Lung (tissue), 17 donors: ENCODE measurements at places on chromosomes 1 and 21. TPM values are rescaled to one million over a fixed set of nuclear protein-coding genes. Genes with fewer than 3 reads are reported as not detected.

GRCh38 chr1:202245391-202245790 lies 51.8 kb downstream of the LGR6 start:
- DNase-seq: no peak
- no peak overlapping the region for H3K4me3 ChIP-seq
- H3K27ac ChIP-seq: no peak overlapping the region

DNA sequence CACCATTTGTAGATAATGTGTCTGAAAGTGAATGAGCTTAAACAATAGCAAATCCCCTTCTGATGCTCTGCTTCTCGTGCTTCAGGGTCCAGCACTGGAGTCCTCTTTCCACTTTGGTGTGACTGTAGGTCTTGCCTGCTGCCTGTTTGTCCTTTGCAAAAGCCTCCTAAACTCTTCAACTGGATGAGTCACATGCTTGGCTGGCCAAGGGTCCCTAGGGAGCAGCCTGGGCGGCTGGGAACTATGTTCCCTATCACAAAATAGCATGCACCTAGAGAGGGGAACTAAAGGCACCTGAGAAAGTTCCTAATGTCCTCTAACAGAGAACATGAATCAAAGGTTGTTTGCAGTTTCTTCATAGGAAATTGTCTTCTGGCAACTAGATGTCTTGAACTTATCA lies 607.2 kb upstream of the PLXNA2 start:
- no peak for DNase-seq
- no peaks in the 10 kb centered on the region for H3K27me3 ChIP-seq
- H3K27ac ChIP-seq: no peak overlapping the region

DNA sequence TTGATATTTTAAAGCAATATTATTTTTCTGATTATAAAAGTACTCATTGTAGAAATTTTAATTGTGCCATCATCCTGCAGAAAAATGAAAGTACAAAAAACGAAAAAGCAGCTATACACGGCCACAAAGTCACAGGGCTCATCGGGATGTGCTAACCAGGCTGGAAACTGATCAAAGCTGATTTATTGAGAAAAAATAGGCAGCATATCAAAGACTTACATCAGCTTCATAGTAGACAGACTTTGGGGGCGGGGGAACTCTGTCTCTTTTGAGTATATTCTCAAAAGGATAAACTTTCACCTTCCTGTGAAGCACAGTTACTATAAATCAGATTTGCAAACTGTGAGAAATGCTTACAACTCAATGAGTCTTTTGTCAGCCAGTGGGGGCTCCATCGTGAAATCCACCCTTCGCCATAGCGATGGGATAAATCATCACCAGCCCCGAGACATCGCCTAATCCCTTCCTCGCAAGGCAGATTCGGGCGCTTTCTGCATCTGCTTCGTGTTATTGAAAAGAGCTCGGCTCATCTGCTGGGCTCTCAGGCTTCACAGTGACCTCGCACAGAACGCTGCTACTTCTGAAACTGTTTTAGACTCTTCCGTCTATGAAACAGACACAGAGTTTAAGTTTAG lies 69.2 kb upstream of the ERG start:
- H3K36me3 ChIP-seq: no peaks in the 10 kb centered on the region
- no peaks in the 10 kb centered on the region for H3K4me1 ChIP-seq
- no peaks in the 10 kb centered on the region for H3K27me3 ChIP-seq
- H3K4me3 ChIP-seq: no peak overlapping the region

Gene MPZ
- 5.1 TPM for total RNA-seq

Gene UBXN10
- total RNA-seq: 19.7 TPM

Gene TRNAU1AP
- total RNA-seq: 32.1 TPM

Gene KRTAP19-1
- total RNA-seq: not detected

DNA sequence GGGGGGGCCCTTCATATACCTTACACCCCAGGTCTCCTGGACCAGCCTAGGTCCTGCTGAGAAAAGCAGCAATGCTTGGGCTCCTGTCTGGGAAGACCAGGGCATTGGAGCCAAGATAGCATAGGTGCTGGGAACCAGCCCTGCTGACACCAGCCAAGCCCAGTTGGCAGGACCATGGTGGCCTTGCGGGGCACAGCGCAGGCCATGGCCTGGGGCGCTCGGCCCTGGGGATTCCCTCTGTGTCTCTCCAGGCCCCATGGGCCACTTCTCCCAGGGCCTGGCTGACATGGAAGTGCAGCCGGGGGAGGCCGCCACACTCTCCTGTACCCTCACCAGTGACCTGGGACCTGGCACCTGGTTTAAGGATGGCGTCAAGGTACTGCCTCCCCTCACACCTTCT lies 23.3 kb downstream of the IGFN1 start:
- no peak overlapping the region for H3K4me3 ChIP-seq
- H3K36me3 ChIP-seq: no peaks in the 10 kb centered on the region
- DNase-seq: no peak
- peaks cover 5% of the 10 kb centered on the region for H3K4me1 ChIP-seq

DNA sequence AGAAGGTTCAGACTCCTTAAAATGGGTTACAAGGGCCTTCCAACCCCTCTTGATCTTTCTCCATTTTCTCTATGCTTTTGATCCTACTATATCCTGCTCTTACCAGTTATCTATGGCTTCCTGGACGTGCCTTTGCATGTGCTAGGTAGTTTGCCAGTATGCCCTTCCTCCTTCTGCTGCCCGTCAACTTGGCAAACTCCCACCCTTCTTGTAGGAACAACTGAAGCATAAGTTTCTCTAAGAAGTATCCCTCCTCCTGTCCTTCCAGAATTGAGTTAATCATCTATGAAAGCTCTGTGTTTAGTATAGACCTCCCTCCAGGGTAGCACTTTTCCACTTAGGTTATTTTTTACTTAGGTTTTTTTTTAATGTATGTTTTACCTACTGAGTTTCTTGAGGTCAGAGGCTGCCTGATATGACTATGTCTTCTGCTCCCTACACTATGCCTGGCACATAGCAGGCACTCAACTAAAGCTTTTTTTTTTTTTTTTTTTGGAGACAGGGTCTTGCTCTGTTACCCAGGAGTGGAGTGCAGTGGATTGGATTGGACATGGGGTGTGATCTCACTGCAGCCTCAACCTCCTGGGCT lies 10.0 kb upstream of the IGSF3 start:
- no peak overlapping the region for H3K27ac ChIP-seq
- DNase-seq: no peak
- H3K27me3 ChIP-seq: no peaks in the 10 kb centered on the region
- H3K36me3 ChIP-seq: no peaks in the 10 kb centered on the region
- H3K4me3 ChIP-seq: no peak overlapping the region

DNA sequence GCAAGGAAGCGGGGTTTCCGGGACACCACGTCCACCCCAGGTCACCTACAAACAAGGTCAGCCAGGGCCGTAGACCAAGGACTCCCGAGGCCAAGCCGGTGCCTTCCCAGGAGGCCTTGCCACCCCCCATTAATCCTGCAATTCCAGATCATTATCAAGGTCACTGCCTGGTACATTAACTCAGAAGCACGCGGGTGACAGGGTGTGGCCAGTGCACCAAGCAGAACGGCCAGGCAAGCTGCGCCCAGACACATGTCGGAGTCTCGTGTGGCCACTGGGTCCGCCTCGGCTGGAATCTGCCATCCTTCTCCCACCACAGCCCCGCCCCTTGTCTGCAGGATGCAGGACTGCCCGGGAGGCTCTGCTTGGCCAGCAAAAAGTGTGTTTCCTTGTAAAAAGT lies 144.7 kb downstream of the PRDM16 start:
- no peak overlapping the region for H3K27ac ChIP-seq
- H3K27me3 ChIP-seq: no peaks in the 10 kb centered on the region
- no peak overlapping the region for H3K4me3 ChIP-seq
- peaks cover 26% of the 10 kb centered on the region for H3K4me1 ChIP-seq
- DNase-seq: no peak

- DNase-seq: no peak
- no peak overlapping the region for H3K4me3 ChIP-seq
- H3K27me3 ChIP-seq: no peaks in the 10 kb centered on the region
Observed at GRCh38 chr1:8013399-8013798, 12.7 kb downstream of the ERRFI1 start.

GRCh38 chr21:45473496-45474322 lies 68.5 kb downstream of the SLC19A1 start:
- H3K36me3 ChIP-seq: peaks cover 11% of the 10 kb centered on the region
- DNase-seq: no peak
- no peak overlapping the region for H3K27ac ChIP-seq
- H3K4me3 ChIP-seq: no peak overlapping the region

DNA sequence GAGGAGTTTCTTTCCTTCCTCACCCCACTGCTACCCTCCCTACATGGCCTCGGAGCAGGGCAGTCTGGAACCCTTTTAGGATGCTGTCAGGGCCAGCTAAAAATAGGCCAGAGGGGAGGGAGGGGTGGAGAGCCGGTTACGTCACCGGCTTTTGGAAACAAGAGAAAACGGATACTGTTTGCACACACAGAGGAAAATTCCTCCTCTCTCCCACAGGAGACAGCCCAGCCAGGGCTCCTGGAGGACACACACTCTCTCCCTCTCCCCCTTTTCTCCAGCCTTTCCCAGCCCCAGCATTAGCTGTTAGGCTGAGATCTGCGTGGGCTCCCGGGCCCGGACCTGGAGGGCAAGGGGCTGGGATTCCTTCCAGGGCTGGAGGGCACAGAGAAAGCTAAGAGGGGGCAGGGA lies 20.0 kb upstream of the ALDH4A1 start:
- H3K27me3 ChIP-seq: no peaks in the 10 kb centered on the region
- no peak overlapping the region for H3K4me3 ChIP-seq
- peak overlapping the region; percentile 72 for H3K27ac ChIP-seq
- peaks cover 3% of the 10 kb centered on the region for H3K36me3 ChIP-seq
- H3K4me1 ChIP-seq: peaks cover 23% of the 10 kb centered on the region

DNA sequence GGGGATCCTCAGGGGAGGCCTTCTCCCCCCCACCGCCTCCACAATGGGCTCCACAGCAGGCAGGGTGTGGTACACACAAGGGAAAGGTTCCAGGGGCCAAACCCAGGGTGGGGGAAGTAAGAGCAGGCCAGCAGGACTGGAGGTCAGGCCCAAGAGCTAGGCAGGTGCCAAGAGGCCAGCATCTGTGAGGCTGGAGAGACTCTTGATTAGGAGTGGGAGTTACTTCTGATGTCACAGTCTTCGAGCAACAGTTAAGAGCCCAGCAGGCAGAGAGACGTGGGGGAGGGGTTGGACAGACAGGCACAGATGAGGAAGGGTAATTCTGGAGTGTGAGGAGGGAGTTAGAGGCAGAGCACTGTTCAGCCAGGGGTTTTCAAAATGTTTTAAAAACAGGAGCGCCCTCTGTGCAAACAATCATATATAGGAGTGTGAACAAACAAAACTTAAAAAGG lies 55.8 kb downstream of the SLC9A1 start:
- no peak overlapping the region for H3K4me3 ChIP-seq
- H3K27ac ChIP-seq: peak overlapping the region; percentile 59
- peaks cover 27% of the 10 kb centered on the region for H3K36me3 ChIP-seq
- DNase-seq: peak; percentile 89

DNA sequence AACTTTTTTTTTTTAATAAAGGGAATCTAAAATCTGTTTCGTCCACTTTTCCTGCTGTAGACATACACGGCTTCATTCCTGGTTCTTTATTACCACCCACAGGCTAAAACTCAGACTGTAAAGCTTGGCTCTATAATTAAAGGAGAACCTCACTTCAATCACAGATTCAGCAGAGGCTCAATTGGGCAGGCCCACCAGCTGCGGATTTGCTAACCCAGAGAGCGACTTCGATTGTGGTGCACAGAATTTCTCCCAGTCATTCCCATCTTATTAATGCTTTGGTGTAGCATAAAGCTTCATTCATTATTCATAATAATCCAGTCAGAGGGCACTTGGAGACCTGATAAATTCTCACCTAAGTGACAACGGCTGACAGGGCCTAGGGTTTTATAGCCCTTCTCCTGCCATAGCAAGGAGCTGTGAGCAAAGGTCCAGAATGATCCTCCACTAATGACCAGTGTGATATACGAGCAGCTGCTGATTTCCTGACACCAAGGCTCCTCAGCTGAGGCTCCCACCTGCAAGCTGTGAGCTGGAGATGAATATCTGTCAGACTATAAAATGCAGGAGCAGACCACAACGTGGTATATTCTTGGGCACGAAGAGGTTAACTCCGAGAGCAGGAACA lies 149.0 kb downstream of the ATP6V1G3 start:
- H3K36me3 ChIP-seq: no peaks in the 10 kb centered on the region
- H3K27ac ChIP-seq: no peak overlapping the region
- DNase-seq: no peak
- H3K27me3 ChIP-seq: no peaks in the 10 kb centered on the region
- H3K4me3 ChIP-seq: no peak overlapping the region

Gene ZBTB8A
- 8.4 TPM for total RNA-seq

GRCh38 chr1:32246888-32247273 lies at the start of gene FAM167B:
TSS of gene FAM167B (plus strand) at chr1:32247222. CDS start at chr1:32247422, 200 bp downstream.
- no peaks in the 10 kb centered on the region for H3K27me3 ChIP-seq
- peak within 1 kb of the TSS; percentile 5 for H3K4me3 ChIP-seq
- no peaks in the 10 kb centered on the region for H3K4me1 ChIP-seq
- peak; percentile 40 for DNase-seq
- no peaks in the 10 kb centered on the region for H3K36me3 ChIP-seq
- H3K27ac ChIP-seq: peak within 1 kb of the TSS; percentile 51

Gene PGLYRP4
- 3.1 TPM for total RNA-seq

Gene VASH2
- total RNA-seq: 1.7 TPM

DNA sequence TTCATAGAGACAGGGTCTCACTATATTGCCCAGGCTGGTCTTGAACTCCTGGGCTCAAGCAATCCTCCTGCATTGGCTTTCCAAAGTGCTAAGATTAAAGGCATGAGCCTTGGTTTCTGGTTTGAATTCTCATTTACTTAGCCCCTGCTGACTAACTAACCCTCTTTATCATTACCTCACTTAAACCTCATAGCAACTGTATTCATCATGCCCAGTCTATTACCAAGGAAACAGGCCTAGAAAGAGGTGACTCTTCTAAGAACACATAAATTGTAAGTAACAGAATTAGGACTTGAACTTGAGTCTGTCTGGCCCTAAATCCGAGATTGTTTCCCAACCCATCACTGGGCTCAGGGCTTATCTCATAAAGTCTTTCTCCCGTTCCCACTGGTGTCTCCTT lies 44.2 kb downstream of the TMEM53 start:
- H3K4me3 ChIP-seq: no peak overlapping the region
- H3K4me1 ChIP-seq: peaks cover 18% of the 10 kb centered on the region
- no peaks in the 10 kb centered on the region for H3K27me3 ChIP-seq
- H3K36me3 ChIP-seq: no peaks in the 10 kb centered on the region
- H3K27ac ChIP-seq: no peak overlapping the region
- DNase-seq: no peak

DNA sequence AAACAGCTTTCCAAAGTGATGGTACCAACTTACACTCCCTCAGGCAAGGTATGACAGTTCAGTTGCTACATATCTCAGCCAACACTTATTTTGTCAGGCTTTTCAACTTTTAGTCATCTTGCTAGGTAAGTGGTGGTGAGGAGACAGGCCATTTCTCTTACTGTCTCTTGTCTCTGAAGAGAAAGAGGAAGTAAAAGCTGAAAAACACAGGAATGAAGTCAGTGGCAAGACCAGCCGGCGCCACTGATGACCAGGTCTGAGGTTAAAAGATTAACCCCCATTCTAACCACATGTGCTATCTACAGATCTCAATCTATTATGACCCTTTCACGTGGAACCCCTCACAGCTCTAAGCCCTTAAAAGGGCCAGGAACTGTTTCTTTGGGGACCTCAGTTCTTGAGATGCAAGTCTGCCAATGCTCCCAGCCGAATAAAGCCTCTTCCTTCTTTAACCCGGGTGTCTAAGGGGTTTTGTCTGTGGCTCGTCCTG lies 4.2 kb downstream of the ADCY10 start:
- H3K4me3 ChIP-seq: no peak overlapping the region
- no peak for DNase-seq
- peaks cover 5% of the 10 kb centered on the region for H3K4me1 ChIP-seq
- H3K27me3 ChIP-seq: no peaks in the 10 kb centered on the region

Gene SPRR1A
- not detected for total RNA-seq

Gene LCE2B
- total RNA-seq: not detected
